ENCODE measurements at places on chromosomes 4 and X. TPM values are rescaled to one million over a fixed set of nuclear protein-coding genes. Genes with fewer than 3 reads are reported as not detected.

- no peak overlapping the region for H3K4me3 ChIP-seq
- no peaks in the 10 kb centered on the region for H3K36me3 ChIP-seq
- H3K4me1 ChIP-seq = no peaks in the 10 kb centered on the region
- no peak for DNase-seq
- H3K27ac ChIP-seq = no peak overlapping the region
- H3K27me3 ChIP-seq = no peaks in the 10 kb centered on the region
These were observed 88.3 kb downstream of the AMELX start for GRCh38 chrX:11381464-11381863.

GRCh38 chr4:151147000-151147399, 47.6 kb downstream of the RPS3A start:
- no peak overlapping the region for H3K4me3 ChIP-seq
- H3K36me3 ChIP-seq = no peaks in the 10 kb centered on the region
- DNase-seq = no peak
- no peak overlapping the region for H3K27ac ChIP-seq
- peaks cover 3% of the 10 kb centered on the region for H3K4me1 ChIP-seq
- peaks cover 6% of the 10 kb centered on the region for H3K27me3 ChIP-seq

GRCh38 chrX:47501226-47502074, 18.4 kb upstream of the ZNF41 start:
- no peak for DNase-seq
- no peaks in the 10 kb centered on the region for H3K36me3 ChIP-seq
- no peak overlapping the region for H3K27ac ChIP-seq
- H3K27me3 ChIP-seq = no peaks in the 10 kb centered on the region
- H3K4me1 ChIP-seq = peaks cover 7% of the 10 kb centered on the region

DNA sequence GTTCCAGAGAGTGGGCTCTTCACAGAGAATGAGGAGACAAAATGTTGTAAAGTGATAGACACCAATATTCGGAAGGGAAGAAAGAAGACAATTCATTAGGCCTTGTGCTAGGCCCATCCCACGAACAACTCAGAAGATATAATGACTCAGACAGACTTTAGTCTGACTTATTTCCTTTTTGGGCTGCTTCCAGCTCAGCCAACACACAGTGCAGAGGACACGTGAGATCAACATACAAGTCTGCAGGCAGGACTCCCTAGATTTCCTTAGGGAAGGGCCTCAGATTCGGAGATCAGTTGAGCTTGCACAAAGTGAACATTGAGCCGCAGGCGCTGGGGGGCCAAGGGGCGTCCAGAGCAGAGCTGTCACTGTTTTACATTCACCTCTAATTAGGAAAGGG, 290.7 kb upstream of the TENM3 start:
- H3K27me3 ChIP-seq = no peaks in the 10 kb centered on the region
- no peaks in the 10 kb centered on the region for H3K4me1 ChIP-seq

The NPY2R gene
- total RNA-seq = not detected

DNA sequence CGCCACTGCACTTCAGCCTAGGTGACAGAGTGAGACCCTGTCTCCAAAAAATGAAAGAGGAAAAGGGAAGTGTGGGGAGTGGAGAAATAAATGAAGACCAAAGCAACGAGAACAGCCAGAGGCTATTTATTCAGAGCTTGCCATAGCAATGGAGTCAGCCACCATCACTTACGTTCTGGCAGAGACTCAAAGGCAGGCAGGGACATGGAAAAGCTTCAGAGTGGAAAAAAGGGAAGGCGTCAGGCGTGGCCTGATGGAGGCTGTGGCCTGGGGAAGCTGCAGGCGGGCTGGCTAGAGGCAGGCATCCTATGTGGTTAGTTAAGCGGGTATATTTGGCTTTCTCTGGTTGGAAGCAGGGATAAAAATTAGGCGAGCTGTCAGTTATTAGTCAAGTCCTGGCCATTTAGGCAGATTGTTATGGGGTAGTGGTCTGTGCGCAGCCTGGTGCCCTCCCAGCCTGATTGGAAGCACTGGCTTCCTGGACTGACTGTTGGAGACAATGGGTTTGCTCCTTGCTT, 73.3 kb downstream of the DCTD start:
- no peak for DNase-seq
- H3K4me1 ChIP-seq = no peaks in the 10 kb centered on the region
- no peaks in the 10 kb centered on the region for H3K27me3 ChIP-seq
- H3K36me3 ChIP-seq = no peaks in the 10 kb centered on the region
- H3K4me3 ChIP-seq = no peak overlapping the region

- peaks cover 8% of the 10 kb centered on the region for H3K27me3 ChIP-seq
- no peak overlapping the region for H3K27ac ChIP-seq
- no peak for DNase-seq
- H3K4me1 ChIP-seq = no peaks in the 10 kb centered on the region
These were observed 83.6 kb upstream of the MAPK10 start for GRCh38 chr4:86443495-86443894.

Measured in activated CD4-positive, alpha-beta memory T cell treated with anti-CD3 and anti-CD28 coated beads, Interleukin-2, amount 10 ng/mL, durations not matched to agents 7 days and 5 days (primary cell).